ENCODE measurements at places on chromosomes 6 and 20.

DNA sequence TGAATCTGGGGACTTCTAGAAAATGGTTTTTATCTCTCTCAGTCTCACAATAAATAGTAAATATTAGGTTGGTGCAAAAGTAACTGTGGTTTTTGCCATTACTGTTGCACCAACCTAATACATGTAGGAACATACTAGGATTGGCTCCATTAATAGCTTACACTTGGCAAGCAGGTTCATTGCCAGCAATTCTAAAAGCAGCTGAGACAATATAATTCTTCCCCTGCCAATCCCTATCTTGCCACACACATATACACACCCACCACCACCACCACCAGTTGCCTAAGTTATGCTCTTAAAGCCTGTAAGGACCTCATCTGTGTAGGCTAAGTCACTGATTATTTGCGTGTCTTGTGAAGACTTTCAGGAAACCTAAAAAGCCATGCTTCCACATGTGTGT lies 145.1 kb downstream of the KIF16B start:
- DNase-seq: no peak

GRCh38 chr20:34220561-34220960 lies 20.7 kb upstream of the ASIP start:
- no peak for DNase-seq

DNA sequence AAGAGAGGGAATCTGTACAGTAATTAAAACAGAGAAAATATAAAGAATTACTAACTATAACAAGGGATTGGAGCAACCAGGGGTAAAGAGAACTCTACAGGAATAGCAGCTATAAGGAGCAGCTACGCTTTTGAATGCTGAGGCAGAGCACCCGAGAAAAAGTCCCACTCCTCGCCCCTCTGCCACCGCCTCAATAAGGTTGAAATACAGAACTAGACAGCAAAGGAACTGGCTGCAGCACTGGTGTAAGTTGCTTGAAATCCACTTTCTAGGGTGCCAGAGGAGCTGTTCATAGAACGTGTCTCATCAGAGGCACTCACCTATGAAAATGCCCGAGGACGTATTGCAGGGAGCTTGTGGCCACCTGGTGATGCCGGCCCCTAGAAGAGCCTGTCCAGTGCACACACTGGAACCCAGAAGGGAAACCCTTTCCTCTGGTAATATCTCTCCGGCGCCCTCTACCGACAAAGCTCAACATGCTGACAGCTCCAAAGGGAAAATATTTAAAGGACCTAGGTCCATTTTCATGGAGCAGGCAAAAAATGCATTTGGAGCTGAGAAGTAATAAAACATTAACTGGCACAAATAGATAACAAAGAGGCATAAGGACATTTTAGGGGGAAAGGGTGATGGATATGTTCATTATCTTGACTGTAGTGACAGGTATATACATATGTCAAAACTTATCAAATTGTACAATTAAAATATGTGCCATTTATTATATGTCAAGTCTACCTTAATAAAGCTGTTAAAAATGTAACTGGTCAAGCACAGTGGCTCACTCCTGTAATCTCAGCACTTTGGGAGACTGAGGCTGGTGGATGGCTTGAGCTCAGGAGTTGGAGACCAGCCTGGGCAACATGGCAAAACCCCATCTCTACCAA lies 137.4 kb upstream of the HDAC2 start:
- peak; percentile 10 for DNase-seq

DNA sequence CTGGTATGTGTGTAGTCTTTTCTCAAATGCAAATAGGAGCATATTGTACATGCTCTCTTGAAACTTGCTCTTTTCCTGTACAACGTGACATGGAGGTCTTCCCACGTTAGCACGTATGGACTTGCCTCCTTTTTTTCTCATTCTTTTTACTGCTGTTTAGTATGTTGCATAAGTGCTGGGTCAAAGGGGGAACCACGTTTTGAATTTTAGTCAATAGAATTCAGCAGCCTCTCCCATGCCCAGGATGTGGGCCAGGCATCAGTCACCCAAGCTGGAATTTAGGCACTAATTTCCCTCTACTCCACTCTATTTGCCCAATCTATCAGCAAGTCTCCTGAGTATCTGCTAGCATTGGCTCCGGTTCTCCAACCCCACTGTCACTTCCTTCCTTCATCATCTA lies 41.5 kb upstream of the RNF24 start:
- no peak for DNase-seq

DNA sequence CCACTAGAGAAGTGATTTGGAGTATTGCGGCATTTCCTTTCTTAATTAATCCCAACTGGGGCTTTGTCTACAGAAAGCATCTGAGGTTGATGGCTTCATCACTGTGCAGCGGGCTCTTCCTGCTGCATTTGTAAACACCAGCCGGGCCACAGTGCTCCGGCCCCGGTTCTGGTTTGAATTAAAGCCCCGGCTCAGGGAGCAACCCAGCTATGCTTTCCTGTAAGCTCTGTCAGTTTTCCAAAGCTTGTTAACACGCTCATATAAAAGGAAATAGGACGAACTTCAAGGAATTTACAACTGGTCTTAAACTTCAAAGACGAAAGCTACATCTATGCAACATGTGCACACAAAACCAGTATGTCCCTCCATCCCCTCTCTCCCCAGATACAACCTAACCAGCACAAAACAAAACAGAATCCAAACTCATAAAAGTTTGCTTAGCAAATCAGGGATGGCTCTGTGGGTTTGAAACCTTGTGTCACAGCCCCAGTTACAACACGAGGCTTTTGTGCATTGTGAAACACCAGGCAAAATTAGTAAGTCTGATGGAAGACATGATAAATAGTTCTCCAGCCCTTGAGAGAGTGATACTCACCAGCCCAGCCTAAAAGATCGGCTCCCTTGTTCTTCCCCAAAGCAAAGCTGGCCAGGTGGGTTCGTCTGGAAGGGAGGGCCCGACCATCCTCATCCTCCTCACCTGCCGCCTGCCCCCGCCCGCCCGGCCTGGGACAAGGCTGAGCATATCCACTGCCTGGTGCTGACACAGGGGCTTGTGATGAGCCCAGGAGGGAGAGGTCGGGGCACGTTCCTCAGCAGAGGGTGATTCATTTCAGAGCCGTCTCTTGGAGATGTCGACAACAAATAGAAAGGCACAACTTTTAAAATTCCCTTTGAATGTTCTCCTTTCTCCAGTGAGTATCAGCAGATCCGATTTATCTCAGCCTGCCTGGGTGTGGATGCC lies 197.9 kb downstream of the TFAP2C start:
- DNase-seq: no peak

- DNase-seq: no peak
Measured at GRCh38 chr6:150363733-150364132, 5.1 kb upstream of the IYD start.

GRCh38 chr20:15091421-15092037 lies 754.1 kb upstream of the FLRT3 start:
- DNase-seq: no peak

GRCh38 chr6:143894655-143895054 lies 30.4 kb downstream of the ZC2HC1B start:
- no peak for DNase-seq
